ENCODE measurements at places on chromosomes 2 and 18. TPM values are rescaled to one million over a fixed set of nuclear protein-coding genes. Genes with fewer than 3 reads are reported as not detected.

SOS1 gene
- 98.7 TPM for total RNA-seq

- ATAC-seq: no peak
These were observed 69.6 kb upstream of the RAB6C start for GRCh38 chr2:129909651-129910418.

GRCh38 chr18:8696749-8697211 lies 8.6 kb upstream of the MTCL1 start:
- ATAC-seq: peak; percentile 88

ABCB11 gene
- total RNA-seq: not detected
